ENCODE measurements at places on chromosomes 1 and 21.

DNA sequence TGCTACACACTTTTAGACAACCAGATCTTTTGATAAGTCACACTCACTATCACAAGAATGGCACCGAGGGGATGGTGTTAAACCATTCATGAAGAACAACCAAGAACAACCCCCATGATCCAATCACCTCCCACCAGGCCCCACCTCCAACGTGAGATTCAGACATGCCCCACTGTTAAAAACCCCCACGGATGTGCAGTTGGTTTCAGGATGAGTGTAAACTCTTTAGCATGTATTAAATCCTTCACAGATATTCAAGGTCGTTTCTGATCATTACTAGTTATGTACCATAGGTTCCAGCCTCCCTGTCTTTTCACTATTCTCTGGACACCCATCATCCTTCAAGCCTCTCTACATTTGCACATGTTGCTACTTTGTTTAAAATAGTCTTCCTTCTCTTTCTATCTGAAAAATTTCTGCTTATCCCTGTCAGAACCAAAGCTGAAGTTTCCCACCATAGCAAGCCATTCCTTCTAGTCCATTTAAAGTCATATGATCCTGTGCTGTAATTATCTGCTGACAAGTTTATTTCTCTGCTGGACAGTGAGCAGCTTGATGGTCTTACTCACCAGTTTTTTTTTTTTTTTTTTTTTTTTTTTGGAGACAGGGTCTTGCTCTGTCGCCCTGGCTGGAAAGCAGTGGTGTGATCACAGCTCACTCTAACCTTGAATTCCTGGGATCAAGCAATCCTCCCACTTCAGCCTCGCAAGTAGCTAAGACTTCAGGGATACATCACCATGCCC lies 36.8 kb downstream of the MAP10 start:
- no peak for DNase-seq

- no peak for DNase-seq
Observed at GRCh38 chr1:58047265-58047858, 499.2 kb downstream of the OMA1 start.

GRCh38 chr1:177065430-177065829 lies 99.1 kb downstream of the ASTN1 start:
- DNase-seq = no peak

- DNase-seq = no peak
Observed at GRCh38 chr1:160064164-160064563, 5.8 kb downstream of the KCNJ10 start.

DNA sequence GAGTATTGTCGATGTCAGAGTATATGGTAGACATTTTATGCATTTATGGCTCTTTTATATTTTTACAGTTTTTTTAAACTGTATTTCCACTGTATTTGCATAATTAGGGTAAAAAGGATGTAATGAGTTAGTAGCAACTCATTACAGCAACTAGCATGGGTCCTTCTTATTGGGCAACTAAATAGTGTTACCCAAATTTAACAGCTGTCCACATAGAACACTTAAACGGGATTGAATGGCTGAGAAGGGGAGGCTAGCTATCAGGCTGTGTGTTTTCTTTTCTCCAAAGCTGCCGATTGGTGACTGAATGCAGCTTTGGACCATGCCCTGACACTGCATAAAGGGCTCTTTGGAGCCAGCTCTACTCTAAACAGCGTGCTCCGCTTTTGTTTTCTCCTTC lies 75.4 kb downstream of the PTPRC start:
- no peak for DNase-seq

DNA sequence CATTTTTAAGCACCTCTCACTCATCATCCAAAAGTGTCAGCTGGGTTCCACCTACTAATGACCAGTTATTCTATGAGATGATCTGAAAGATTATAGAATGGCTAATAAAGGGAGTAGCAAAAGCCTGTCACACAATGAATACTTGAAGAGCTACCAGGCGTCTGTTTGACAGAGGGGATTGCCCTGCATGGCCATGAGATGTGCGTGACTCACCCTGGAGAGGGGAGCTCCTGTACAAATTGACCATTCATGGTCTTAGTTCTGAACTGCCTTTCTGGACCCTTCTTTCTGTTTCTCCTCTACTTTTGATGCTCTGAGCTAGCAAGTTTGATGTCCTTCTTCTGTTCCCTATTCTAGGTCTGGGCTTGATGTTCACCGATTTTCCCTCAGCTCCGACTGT lies 85.2 kb upstream of the ABCD3 start:
- no peak for DNase-seq

DNA sequence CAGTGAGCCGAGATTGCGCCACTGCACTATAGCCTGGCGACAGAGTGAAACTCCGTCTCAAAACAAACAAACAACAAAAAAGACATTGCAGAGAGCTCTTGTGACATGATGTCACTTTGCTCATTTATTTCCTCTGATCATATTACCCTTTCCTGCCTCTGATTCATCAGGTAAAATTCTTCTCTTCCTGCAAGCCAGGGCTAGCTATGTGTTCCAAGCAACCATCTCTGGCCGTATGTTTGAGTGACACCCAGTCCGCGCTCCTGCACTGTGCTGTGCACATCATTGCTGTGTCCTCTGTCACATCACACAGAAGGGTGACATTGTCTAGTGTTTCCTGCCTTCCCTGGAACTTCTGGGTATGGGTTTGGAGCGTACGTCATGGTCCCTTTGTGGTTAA lies 251.3 kb downstream of the PCP4 start:
- DNase-seq = no peak

GRCh38 chr1:191696354-191696753 lies 461.9 kb upstream of the RGS18 start:
- DNase-seq = no peak

DNA sequence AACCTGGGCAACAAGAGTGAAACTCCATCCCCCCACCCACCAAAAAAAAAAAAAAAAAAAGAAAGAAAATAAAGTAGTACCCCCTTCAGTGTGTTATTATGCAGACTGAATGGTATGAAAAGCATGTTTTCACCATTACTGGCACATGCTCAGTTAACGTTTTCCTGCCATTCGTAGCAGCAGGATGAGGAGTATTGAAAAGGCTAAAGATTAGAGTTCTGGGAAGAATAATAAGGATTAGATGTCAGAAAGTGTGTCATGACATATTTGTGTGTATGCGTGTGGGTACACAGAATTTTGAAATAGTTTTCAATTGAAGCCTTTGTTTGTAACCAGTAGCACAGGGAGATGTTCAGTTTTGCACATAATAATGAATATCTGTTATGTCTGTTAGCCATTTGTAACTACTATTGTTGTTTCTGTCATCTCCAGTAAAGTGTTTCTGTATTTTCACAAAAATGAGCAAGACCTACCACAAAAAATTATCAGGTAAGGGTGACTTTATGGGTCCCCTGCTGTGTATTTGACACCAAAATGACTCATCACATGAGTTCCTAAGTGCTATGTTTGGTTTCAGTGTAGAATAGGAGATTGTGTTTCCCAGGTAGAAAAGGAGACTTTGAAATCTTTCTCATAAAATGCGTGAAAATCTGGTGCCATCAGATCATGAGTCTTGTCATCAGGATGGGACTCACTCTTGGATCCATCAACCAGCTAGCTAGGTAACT lies 358.9 kb downstream of the DISC1 start:
- DNase-seq = no peak

- peak; percentile 30 for DNase-seq
Observed at GRCh38 chr1:30412241-30413110, 310.9 kb downstream of the MATN1 start.

GRCh38 chr1:23825762-23826522 lies 713 bp upstream of the HMGCL start:
- no peak for DNase-seq

DNA sequence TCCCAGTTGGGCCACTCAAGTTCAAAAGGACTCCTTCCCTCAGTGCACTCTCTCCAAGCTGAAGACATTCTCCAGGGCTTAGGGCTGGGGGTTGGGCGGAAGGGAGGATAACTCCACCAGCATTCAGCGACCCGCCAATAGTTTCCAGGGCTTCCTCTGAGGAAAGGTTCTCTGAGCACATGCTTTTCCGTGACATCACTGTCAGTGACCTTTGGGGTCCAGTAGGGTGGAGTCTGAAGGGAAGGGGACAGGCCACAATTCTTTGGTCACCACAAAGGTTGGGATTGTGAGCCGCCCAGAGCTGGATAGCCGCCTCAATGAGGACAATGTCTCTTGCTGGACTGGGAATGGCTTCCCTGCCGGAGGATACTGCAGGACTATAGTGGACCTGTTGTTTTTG lies 22.8 kb upstream of the RXRG start:
- no peak for DNase-seq
